Stimulated activated CD8-positive, alpha-beta memory T cell treated with anti-CD3 and anti-CD28 coated beads, Interleukin-15, amount 100 ng/mL, for 4 hours (primary cell): ENCODE measurements at places on chromosomes 16 and 17.

DNA sequence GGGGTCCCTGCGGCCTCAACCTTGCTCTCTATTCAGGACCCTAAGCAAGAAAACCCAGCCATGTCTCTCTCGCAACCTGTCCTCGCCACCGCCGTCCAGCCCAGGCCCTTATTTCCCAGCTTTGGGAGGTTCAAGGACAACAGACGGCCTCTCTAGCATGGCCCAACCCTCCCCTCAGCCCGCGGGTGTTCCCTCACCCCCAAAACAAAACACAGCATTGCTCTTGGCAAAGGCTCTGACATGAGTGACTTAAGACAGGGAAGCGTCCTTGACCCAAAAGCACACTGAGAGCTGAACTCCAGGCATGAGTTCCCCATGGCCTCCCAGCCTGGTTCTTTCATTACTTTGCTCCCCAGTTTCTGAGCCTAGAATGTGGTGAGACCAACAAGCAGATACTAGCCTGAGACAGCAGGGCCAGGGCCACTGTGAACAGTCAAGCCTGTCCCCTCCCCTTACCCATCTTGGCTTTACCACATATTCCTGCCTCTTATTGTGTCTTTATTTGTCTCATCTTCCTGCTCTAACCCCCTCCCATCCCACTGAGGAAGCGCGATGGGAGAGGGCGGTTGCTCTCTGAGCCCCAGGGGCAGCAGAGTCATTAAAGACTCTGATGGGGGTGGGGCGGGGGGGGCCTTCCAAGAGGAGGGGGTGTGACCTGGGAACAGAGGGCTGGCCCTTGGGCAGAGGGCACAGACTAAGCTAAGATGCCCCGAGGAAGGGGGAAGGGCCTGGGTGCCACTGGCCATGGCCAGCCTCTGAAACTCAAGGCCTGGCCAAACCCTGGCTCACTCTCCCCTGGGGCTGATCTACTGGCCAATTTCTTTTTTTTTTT lies 11.8 kb downstream of the SREBF1 start:
- DNase-seq, result no peak

GRCh38 chr17:63491977-63492618 lies 15.2 kb downstream of the ACE start:
- DNase-seq, result no peak

DNA sequence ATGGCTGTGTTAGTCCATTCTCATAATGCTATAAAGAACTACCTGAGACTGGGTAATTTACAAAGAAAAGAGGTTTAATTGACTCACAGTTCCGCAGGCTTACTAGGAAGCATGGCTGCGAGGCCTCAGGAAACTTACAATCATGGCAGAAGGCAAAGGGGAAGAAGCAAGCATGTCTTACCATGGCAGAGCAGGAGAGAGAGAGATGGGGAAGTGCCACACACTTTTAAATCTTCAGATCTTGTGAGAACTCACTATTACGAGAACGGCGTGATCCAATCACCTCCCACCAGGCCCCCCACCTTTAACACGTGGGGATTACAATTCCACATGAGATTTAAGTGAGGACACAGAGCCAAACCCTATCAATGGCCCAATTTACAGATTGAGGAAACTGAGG lies 96.5 kb downstream of the SDK2 start:
- no peak for DNase-seq

- no peak for DNase-seq
Measured at GRCh38 chr16:60151987-60152386, 1417.9 kb upstream of the GOT2 start.

GRCh38 chr17:596287-596686 lies 118.4 kb downstream of the VPS53 start:
- DNase-seq, result no peak

DNA sequence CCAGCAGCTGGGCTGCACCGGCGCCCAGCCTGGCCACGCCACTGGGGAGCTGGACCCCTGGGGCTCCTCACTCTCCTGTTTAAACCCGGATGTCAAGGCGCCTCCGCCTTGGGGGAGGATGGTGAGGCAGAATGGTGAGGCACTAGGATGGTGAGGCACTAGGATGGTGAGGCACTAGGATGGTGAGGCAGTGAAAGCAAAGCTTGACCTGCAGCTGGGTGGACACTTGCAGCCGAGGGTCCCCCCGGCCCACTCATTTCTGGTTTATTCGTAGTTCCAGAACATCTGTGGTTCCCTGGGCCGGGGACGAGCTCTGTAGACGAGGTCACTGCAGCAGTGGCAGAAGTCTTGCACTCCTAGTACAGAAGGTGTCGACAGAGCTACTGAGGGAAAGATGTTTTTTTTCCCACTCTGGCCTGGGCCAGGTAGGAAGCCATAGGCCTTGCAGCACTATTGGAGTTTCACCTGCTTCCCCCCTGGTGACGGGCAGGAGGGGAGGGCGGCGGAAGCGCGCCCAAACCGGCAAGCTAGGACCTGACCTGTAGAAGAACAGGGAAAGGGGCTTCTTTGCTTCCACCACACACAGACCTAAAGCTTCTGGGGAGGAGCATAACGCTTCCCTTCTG lies 1.1 kb upstream of the HNF1B start:
- no peak for DNase-seq

- DNase-seq, result no peak
Measured at GRCh38 chr17:21174186-21174585, 39.8 kb downstream of the TMEM11 start.

DNA sequence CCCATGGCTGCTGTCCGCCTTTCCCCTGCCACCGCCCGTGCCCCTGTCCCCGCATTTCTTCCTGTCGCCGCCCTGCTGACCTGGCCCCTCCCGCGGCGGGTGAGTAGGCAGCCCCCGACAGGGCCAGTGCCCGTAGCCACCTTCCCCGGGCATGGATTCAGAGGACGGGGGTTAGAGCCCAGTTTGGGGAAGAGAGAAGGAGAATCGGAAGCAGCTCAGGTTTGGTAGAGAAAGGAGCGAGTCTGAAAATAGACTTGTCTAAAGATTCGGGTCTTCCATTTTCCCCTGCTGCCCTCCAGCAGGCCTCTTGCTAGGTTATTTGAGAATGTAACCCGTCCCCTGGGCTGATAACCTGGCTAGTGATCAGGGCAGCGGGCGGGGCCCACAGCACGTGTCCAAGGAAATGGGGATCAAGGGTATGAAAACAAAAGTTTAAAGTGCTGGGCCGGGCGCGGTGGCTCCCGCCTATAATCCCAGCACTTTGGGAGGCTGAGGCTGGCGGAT lies 7.9 kb upstream of the CLDN9 start:
- DNase-seq, result no peak

- DNase-seq, result no peak
Measured at GRCh38 chr17:7574176-7574953, 5.1 kb upstream of the CD68 start.

DNA sequence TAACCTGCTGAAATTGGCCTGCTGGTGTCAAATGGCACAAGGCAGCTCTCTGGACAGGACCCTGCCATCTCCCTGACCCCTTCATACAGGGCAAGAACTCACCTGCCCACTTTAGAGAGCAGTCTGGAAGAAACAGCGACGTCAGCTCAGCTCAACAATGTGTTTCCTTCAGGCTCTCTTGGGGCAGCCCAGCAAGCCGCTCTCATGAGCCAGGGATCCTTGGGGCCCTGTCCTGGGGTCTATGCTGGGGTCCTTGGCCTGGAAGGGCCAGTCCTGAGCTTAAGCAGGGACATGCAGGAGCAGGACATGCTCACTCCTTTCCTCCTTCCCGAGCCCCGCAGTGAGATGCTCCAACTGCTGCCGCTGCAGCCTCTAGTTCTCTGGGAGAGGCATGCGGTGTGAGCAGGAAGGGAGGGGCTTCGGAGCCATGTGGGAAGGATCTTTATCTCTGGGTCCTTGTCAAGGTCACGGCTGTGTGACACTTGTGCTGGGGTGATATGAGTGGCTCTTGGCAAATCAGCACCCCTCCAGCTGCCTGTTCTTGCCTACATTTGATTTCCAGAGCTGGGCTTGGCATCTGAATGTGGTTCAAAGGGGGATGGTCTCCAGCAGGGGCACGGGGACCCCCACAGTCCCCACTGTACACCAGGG lies 3.4 kb downstream of the C1QTNF1 start:
- DNase-seq, result no peak

DNA sequence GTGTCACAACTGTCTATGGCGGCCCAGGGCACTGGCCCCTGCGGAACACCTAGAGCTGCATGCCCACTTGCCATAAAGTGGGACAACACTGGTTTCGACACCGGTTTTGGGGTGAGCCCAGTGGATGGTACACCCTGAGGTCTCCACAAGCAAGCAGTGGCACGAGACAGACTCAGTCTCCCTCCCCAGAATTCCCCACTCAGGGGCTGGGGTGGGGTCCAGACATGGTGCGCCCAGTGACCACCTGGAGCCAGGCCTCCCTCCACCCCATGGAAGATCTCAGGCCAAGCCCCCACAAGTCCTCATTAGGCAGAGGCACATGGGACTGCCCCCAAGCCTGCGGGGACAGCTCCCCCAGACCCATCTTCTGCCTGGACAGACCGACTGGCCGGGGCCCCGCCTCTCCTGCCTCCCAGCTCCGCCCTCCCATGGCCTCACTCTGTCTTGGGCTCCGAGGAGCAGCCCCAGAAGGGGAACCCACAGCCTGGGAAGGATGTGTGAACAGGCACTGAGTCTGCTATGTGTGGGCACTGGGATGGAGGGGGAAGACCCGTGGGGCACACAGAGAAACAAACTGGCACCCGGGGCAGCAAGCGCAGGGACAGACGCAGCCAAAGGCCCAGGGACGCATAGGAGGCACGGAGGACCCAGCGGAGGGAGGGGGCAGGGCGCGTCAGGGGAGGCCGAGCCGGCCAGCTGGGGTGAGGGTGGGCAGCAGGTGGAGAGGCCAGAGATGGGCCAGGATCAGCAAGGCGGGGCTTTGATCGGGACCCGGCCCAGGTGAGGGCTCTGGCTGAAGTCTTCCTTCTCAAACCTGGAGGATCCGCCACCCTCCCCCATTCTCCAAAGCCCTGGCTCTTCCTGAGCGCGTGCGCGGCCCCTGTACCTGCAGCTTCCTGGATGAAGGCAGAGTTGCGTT lies 2.8 kb downstream of the TEPSIN start:
- DNase-seq, result no peak

DNA sequence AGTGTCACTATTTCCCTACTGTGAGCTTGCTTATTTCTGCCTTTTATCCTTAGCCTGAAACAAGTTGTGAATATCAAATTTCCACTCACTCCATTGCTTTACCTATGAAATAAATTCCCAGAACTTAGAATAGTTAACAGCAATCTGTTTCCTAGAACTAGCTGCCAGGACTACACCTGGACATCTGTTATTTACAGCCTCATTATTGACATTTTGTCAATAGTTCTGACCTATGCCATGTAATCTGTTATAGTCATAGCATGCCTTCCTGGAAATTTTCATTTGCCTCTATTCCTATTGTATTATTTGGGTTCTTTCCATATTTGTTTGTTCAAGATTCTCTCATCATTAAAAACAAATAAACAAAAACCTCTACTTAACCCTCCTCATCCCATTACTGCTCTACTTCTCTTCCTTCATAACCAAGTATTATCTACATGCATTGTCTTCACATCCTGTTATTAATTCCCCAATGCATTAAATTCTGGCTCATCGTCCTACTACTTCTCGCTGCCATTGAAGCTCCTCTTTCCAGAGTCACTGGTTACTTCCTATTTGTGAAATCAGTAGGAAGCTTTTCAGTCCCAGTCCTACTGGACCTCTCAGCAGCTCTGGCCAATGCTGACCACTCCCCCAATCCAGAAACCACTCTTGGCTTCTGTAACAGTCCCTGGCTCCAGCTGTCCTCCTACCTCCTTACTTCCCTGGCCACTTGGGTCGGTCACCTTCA lies 55.3 kb downstream of the PIGL start:
- no peak for DNase-seq

- DNase-seq, result no peak
Measured at GRCh38 chr17:205148-205669, 23.8 kb upstream of the DOC2B start.

- DNase-seq, result no peak
Measured at GRCh38 chr16:70778901-70779309, 22.1 kb downstream of the VAC14 start.

GRCh38 chr17:71208111-71208704 lies 912.6 kb upstream of the SOX9 start:
- no peak for DNase-seq

DNA sequence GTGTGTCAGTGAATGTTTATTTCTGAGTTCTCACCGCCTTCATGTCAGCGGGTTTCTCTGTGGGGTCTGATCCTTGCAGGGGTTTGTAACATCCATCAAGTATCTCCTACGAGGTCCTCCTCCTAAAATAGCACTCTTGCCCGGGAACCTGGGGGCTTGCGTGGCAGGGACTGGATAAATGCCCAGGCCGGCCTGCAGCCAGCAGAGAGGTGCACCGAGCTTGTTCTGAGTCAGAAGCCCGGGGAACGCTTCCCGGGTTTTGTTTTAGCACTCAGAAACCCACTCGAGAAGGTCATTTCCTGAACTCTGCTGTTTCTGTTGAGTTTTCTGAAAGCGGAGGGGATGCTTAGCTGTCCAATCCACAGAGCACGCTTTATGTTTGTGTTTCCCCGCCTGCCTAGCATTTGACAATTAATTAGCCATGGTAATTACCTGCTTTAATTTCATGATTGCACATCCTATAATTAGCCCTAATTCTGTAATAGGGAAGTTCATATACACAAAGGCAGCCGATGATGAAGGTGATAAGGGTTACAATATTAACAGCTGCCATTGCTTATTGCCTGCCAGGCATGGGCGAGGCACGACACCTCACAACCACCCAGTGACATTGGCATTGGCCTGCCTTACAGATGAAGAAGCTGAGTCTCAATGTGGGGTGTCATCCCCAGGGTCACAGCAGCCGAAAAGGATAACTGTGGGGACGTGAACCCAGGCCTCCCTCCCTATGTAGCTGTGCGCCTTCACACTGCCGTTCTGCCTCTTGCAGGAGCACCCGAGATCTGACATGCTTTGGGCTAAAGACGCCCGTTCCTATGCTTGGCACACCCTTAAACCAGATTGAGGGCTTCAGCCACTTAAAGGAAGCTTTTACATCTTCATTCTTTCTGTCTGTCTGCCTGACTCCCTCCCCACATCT lies 333.1 kb downstream of the CPPED1 start:
- DNase-seq, result no peak

DNA sequence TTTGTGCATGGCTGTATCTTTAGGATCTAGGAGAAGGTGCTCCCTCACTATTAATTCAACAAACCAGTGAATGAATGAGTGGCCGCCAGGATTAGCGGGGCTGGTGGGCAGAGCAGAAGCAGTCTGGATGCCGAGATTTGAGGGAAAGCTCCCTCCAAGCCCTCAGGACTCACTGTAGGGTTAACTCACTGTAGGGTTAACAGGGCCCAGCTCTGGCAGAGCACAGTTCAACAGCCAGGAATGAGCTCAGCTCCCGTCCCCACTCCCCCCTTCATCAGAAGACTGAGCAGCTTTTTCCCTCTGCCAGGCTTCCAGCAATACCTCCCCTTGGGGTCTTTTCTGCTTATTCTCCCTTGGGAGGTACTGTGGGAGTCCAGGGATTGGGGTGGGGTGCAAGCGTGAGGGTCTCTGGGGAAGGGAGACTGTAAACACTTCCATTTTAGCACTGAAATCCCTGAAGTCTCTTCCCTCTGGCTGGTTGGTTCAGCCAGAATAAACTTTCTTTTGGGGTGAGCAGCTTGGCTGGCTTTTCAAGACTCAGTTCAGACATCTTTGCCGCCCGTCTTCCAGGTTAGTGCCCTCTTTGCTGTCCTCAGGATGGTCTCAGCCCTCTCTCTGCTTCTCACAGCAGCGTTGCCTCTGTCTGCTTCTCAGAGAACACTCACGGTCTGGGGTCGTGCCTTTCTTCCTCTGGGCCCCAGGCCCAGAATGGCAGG lies 53.7 kb upstream of the WSB1 start:
- no peak for DNase-seq

GRCh38 chr16:58299757-58300349 lies 5.0 kb upstream of the PRSS54 start:
- no peak for DNase-seq
